ENCODE measurements at places on chromosomes 1 and 21.

DNA sequence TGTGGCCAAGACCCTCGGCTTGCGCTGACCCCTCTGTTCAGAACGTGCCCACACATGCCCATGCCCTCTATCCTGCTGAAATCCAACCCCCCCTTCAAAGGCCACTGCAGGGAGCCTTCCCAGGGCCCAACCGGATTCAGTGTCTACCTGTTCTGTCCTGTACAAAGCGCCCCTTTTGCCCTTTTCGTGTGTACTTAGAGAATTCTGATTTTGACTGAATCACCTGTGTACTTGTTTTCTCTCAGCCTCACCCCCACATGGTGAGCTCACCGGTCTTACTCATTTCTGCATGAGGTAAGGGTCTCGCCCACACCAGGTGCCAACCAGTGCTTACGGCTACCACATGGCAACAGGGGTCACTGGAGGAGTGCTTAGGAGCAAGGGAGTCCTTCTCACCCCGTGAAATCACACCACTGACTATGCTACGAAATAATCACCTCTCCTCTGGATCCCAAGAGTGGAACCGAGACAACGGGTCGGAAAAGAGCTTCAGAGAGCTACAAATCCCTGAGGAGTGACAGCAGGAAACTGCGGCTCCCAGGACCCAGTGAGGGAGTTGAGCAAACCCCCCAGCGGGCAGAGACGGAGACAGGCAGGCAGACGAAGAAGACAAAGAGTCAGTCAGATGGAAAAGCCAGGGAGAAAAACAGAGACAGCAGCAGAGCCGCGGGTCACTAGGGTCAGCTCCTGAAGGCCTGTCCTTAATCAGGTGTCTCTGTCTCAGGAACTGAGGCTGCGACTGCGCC lies 2.1 kb upstream of the S100A2 start:
- no peak for DNase-seq

DNA sequence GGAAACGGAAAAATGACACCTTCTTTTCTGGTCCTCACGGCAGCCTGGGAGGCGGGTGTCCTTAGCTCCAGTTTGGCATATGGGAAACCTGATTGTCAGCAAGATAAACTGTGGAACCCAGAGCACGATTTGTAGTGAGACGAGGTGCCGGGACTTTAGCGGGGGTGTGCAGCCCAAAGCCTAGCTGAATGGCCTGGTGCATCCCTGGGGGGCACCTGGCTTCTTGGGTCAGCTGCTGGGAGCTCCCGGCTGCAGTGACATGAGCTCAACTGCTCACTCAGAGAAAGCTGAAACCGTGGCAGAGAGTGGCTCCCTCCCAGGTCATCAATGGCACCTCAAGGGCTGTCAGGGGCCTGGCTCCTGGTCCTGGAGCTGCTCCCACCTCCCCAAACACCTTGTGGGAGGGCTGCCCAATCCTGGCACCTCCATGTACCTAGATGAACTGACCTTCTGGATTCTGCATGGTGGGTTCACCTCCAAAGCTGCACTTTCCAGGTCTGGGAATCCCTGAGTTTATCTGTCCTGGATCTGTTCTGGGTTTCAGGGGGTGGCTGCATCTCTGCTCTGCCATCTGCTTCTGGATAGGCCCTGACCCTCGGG lies 260.5 kb downstream of the MATN1 start:
- no peak for DNase-seq

DNA sequence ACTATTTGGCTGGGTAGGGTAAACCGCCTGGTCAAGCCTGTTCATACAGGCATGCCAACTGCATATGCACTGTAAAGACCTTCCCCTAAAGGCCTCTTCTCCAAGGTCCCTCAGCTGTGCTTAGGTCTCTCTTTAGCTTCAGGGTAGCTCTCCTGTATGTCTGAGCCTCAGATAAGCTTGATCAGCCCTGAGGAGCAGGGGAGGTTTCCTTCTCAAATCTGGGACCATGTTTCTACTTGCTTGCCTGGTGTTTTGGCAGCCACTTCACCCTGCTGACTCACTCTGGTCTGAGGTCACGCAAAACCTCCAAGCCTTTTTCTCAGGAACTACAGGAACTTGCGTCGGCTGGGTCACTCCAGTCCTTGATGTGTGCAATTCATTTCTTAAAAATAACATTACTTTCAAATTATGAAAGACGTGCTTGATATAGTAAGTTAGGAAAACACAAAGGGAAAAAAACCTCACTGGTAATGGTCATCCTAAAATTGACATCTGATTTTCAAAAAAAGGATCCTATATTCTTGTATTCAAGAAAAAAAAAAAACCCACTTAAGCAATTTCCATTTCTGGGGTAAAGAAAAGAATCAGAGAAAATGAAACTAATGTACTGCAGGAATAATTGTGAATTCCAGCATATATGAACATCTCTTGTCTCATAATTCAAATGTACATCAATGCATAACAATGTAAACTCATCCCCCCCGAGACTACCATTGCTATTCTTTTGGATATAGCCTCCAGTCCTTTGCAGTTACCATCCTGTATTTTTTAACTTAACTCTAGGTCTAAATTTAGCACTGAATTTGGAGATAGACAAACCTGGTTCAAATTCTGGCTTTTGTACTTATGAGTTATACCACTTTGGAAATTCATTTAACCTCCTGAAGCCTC lies 24.8 kb upstream of the RNF19B start:
- DNase-seq, result no peak

- DNase-seq, result no peak
These were observed 46.5 kb downstream of the HLX start for GRCh38 chr1:220925707-220926106.

GRCh38 chr1:172939475-172939874 lies 111.3 kb downstream of the TNFSF18 start:
- DNase-seq, result no peak

GRCh38 chr1:187566354-187566753 lies 737.6 kb downstream of the PLA2G4A start:
- DNase-seq, result no peak

DNA sequence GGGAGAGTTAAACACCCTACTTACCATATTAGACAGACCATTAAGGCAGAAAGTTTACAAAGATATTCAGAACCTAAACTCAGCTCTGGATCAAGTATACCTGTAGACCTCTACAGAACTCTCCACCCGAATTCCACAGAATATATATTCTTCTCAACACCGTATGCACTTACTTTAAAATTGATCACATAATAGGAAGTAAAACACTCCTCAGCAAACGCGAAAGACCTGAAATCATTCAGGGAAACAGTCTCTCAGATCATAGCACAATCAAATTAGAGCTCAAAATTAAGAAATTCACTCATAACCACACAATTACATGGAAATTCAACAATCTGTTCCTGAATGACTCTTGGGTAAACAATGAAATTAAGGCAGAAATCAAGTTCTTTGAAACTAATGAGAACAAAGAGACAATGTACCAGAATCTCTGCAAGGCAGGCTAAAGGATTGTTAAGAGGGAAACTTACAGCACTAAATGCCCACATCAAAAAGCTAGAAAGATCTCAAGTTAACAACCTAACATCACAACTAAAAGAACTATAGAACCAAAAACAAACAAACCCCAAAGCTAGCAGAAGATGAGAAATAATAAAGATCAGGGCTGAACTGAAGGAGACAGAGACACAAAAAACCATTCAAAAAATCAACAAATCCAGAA lies 19.1 kb downstream of the CD84 start:
- no peak for DNase-seq

DNA sequence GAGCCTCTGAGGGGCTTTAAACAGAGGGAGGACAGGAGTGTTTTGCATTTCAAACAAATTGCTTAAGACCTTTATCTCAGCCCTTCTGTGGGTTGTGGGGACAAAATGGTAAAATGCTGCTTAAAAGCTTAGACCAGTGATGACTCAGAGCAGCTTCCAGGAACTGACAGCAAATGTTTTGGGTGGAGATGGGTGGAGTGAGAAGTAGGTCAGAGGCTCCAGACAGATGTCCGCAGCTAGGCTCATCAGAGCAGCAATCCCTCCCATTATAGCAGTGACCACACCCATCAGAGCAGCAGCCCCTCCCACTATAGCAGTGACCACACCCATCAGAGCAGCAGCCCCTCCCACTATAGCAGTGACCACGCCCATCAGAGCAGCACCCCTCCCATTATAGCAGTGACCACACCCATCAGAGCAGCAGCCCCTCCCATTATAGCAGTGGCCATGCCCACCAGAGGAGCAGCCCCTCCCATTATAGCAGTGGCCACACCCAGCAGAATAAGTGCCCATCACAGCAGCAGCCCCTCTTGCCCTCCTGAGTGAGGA lies 532.2 kb downstream of the MATN1 start:
- no peak for DNase-seq

GRCh38 chr1:203271018-203271743 lies 34.1 kb upstream of the BTG2 start:
- DNase-seq, result no peak

GRCh38 chr1:53871221-53871620 lies 18.4 kb downstream of the YIPF1 start:
- DNase-seq, result no peak

Data from GM12891 (cell line).